ENCODE measurements at places on chromosomes 5 and 9. TPM values are rescaled to one million over a fixed set of nuclear protein-coding genes. Genes with fewer than 3 reads are reported as not detected.

- DNase-seq = no peak
Measured at GRCh38 chr9:112866662-112867274, 23.9 kb downstream of the SLC46A2 start.

GRCh38 chr9:86716326-86716922 is 230.9 kb downstream of the GAS1 start:
- no peak for DNase-seq

- DNase-seq = no peak
Measured at GRCh38 chr9:34463098-34463900, 4.7 kb downstream of the DNAI1 start.

GRCh38 chr5:2921176-2921575 is 169.7 kb upstream of the IRX2 start:
- DNase-seq = no peak

DNA sequence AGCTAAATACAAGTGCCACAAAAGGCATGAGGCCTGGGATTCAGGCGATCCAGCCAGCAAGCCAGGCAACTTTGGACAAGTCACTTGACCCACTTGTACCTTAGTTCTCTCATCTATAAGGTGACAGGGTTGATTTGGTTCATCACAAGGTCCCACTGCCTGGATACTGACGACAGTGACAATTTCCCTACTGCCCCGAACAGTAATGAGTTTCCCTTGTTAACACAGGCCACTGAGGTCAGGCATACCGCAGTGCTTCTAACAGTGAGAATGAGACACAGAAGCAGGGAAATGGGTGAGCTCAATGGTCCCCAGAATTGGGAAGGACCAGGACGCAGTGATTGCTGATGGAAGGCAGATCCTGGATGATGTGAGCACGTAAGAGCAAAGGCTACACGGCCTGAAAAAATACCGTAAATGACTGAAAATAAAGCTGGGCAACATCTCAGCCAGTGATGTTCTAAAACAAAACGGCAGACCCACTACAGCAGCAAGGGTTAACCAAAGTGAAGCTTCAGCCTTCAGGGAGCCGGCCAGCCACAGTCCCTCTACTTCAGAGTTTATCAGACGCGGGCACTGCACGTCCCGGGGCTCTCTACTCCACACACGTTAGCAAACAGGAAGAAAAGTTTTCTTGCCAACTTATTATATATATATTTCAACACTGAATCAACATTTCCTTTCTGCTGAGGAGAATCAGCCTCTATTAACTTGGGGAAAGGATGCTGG is 846 bp downstream of the MGAT1 start:
- peak; percentile 80 for DNase-seq

DNA sequence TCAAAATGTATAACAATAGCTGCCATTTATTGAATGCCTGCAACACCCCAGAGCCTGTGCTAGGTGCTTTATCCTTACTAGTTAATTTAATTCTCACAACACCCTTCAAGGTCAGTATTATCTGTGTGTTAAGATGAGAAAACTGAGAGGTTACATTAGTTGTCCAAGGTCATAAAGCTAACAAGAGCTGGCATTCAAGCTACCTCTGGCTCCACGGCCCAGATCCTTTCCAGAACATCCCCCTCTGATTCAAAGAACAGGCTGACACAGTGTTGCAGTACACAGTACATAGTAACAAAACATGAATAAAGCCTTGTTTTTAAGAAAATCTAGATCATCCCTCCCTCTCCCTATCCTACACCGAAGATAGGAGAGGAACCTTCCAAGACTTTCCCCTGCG is 9.4 kb upstream of the FRMPD1 start:
- no peak for DNase-seq

Gene PCDHGA4
- total RNA-seq = 0.25 TPM

GRCh38 chr9:109616571-109617120 is 118.5 kb upstream of the PTPN3 start:
- no peak for DNase-seq

Gene RANBP6
- total RNA-seq = 16.5 TPM

DNA sequence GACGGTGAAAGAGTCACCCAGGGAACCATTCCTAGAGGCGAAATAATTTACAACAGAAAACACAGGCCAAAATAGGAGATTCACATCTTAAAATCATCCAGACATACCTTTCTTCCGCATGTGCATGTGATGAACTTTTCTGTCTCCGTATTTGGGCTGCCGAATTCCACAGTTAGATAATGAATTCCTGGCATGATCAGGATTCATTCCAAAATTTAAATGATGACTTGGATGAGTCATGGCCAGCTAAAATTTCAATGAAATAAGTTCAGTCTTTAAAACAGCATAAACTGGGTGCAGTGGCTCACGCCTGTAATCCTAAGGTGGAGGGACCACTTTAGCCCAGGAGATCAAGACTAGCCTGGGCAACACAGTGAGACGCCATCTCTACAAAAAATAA is 82.7 kb downstream of the DROSHA start:
- no peak for DNase-seq

Gene TSSK1B
- total RNA-seq = 0.42 TPM

Gene PCDHAC2
- total RNA-seq = 0.29 TPM

DNA sequence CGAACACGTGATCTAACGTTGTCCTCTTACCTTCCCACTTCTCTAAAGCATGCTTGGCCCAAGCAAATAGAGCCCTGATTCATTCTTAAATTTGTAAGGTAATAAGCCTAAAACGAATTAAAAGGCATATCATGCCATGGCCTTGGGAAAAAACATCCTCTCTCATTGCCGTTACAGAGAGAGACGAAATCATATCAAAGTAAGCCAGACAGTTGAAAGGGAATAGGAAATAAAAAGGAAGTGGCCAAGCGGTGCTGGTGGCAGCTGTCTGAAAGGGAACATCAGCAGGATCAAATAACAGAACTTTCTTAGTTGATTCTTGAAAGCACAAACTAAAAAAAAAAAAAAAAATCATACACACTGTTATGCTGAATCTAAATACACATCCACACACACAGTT is 49.1 kb upstream of the CDH6 start:
- DNase-seq = no peak

DNA sequence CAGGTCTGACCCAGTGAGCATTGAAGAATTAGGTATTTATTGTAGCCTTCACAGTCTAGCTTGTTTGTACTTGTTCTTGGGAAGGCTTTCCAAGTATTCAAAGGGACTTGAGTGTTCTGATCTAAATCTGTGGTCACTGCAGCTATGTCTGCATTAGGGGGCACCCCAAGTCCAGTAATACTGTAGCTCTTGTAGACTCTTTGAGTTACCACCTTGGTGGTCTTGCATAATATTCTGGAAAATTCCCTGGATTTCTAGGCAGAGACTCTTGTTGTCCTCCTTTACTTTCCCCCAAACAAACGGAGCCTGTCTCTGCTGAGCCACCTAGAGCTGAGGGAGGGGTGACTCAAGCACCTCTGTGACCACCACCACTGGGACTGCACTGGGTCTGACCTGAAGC is 149.5 kb upstream of the DHFR start:
- DNase-seq = no peak

Gene PCDHGC4
- 1.6 TPM for total RNA-seq

DNA sequence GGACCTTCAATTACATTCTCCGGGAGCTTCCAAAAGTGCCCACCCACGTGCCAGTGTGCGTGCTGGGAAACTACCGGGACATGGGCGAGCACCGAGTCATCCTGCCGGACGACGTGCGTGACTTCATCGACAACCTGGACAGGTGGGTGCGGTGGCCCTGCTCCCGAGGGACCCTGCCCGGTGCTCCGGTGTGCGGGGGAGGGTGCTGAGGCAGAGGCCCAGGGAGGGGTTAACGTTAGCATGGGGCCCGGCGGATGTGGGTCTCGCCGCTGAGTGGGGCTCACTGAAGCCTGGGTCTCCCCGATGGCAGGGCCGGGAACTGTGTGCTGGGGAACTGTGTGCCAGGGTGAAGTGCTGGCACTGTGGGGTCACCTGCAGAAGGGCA is 10.6 kb upstream of the AJM1 start:
- DNase-seq = no peak

- no peak for DNase-seq
Measured at GRCh38 chr9:75962013-75962661, 71.7 kb downstream of the PCSK5 start.

GRCh38 chr9:95980262-95981125 is 105.0 kb downstream of the ERCC6L2 start:
- DNase-seq = no peak

Gene MCIDAS
- not detected for total RNA-seq

- no peak for DNase-seq
Measured at GRCh38 chr5:173825215-173825865, 62.8 kb upstream of the CPEB4 start.

Gene SURF6
- 21.7 TPM for total RNA-seq

Gene GRXCR2
- not detected for total RNA-seq

Gene IFNE
- not detected for total RNA-seq

GRCh38 chr5:51397996-51398395 is 14.7 kb downstream of the ISL1 start:
- no peak for DNase-seq

Gene IPPK
- 49.2 TPM for total RNA-seq

- DNase-seq = no peak
Measured at GRCh38 chr5:141761-142160, 49.5 kb upstream of the LRRC14B start.

Gene GOLM1
- 11.1 TPM for total RNA-seq

- peak; percentile 62 for DNase-seq
Measured at GRCh38 chr9:78319197-78320029, 22.5 kb downstream of the PSAT1 start.

Gene SLC26A2
- 56.5 TPM for total RNA-seq

Gene TMEM203
- 49.8 TPM for total RNA-seq

- DNase-seq = no peak
Measured at GRCh38 chr5:9932770-9933169, 302.6 kb upstream of the TAS2R1 start.

DNA sequence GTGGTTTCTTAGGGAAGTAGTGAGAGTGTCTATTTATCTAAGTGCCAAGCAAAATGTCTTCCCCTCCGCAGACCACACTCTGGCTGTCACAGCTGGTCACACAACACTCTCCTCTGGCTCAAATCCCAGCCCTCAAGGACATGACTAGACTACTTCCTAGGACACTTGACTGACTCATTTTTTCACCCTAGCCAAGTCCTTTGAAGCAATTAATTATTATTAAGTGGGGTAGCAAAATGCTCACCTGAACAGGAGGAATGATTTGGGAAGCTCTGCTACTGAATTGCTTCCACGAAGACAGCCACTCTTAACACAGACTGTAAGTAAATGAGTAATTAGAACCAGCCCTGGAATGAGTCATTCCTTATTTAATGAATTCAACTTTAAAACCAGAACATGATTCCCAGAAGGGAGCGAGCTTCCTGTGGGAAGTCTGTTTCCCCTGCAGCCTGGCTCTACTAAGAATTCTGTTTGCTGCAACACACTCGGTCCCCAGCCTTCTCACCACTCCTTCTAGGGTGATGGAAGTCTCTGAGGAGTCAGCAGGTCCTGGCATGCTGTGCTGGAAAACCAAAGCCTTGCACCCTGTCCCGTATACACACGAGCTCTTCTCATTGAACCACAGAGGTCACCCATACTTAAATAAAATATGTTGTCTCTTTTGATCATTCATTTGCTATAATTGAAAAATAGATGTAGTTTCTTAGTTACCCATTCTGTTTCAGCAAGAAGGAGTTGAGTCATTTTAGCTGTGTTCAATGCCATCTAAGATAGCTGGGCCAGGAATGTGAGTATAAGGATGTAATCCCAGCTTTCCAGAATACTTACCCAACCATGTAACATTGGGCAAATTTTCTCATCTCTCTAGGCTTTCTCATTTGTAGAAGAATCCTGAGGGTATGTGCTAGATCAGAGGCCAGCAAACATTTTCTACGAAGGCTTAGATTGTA is 218.6 kb upstream of the RASEF start:
- DNase-seq = no peak

DNA sequence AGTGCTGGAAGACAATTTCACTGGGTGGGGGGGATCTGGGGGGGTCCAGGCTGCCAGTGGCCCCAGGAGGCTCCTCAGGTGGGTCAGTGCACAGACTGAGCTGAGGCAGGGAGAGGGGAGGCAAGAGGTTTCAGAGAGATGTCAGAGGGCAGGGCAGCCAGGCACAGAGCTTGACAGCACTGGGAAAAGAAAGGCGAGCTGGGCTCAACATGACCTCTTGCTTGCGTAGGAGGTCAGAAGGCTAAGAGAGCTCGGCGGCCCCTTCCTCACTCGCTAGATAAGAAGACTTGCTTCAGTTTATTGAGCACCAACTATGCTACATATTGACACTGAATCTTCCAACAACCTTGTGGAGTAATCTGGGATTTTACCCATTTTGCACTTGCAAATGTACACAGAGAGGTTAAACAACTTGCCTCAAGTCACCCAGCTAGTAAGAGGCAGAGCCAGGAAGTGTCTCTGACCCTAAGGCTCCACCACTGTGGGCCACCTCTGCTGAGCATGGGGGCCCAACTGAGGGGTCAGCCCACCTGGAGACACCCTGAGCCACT is 3.5 kb downstream of the PDLIM7 start:
- DNase-seq = no peak

DNA sequence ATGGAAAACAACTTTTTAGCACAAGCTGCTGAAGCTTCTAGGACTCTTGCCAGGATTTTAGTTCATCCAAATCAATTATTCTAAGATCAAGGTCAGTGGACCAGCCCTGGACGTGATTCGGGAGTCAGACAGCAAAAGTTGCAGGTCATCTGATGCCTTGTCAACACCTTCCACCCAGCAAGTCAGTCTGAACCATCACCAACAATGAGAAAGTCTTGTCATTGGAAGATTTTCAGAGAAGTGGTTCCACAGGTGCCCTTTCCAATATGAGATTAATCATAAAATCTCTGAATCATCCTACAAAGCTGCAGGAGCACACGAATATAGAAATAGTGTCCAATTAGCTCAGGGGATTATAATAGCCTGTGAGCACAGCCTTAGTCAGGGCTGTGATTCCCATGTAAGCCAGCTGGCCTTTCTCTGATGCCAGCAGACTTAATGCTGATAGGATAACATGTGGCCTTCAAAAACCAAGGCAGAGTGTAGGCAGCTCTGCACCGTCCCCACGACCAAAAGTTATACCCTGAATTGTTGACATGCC is 445.0 kb upstream of the TRPC7 start:
- no peak for DNase-seq

Gene NR4A3
- 1.6 TPM for total RNA-seq

Gene NR6A1
- total RNA-seq = 4.6 TPM

DNA sequence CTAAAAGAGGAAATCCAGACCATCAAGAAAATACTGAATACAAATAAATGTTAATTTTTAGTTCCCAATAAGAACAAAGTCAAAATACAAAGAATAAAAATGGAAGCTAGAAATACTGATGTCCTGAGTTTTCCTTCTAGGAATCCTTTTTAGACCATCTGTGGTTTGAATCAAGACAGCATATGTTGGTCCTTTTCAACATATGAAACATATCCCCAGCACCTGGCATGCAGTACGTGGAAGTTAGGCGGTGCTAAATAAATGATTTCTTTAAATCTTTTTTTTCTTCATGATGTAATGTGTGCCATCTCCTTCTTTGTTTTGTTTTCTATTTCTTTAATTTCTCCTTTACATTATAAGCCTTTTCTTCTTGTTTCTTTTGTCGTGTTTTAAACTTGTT is 34.0 kb downstream of the KIAA1958 start:
- no peak for DNase-seq

GRCh38 chr5:114412510-114413171 is 50.8 kb downstream of the KCNN2 start:
- DNase-seq = no peak

Gene ALG2
- total RNA-seq = 31.1 TPM

GRCh38 chr5:139386050-139386438 is 2.9 kb upstream of the SLC23A1 start:
- DNase-seq = peak; percentile 75

Measured in lower leg skin (tissue), 4 donors.